ENCODE measurements at places on chromosomes 5 and 9.

GRCh38 chr5:52943285-52943684 lies 45.9 kb upstream of the ITGA2 start:
- peak; percentile 36 for DNase-seq

- no peak for DNase-seq
Measured at GRCh38 chr5:154818471-154819116, 31.8 kb downstream of the FAXDC2 start.

DNA sequence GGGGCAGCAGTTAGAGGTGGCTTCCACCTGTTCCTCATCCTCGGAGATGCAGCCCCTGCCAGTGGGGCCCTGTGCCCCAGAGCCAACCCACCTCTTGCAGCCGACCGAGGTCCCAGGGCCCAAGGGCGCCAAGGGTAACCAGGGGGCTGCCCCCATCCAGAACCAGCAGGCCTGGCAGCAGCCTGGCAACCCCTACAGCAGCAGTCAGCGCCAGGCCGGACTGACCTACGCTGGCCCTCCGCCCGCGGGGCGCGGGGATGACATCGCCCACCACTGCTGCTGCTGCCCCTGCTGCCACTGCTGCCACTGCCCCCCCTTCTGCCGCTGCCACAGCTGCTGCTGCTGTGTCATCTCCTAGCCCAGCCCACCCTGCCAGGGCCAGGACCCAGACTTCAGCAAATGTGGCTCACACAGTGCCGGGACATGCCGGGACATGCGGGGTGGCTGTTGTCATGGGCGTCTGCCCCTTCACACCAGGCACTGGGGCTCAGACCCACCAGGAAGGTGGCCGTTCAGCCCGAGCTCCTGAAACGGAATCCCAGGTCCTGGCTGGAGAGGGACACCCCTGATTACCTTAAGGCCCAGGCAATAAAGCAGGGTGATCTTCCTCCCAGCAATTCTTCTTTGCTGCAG lies 841 bp downstream of the CYSRT1 start:
- DNase-seq = no peak

- no peak for DNase-seq
Measured at GRCh38 chr5:1311439-1312055, 16.7 kb upstream of the TERT start.

GRCh38 chr9:89720696-89721175 lies 115.9 kb downstream of the GADD45G start:
- DNase-seq = no peak

- DNase-seq = no peak
Measured at GRCh38 chr5:36908544-36909260, 32.1 kb downstream of the NIPBL start.

GRCh38 chr5:80223561-80223960 lies 32.3 kb downstream of the SERINC5 start:
- DNase-seq = no peak

- no peak for DNase-seq
Measured at GRCh38 chr9:35698231-35698630, 8.5 kb upstream of the TPM2 start.

DNA sequence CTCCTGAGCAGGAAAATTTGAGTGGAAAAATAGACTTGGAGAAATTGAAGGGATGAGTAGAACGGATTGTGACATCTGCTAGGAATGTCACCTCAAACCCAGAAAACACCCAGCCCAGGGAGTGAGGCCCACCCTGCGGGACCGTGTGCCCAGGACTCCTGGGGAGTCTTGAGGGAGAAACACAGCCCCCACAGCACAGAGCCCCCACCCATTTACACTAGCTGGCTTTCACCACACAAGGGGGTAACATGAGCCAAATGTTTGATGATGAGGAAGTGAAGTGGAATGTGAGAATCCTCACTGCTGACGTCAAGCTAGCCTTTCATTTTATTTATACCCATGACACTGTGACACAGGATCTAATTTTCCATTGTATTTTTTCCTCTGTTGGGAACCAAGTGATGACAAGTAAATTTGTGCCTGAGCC lies 42.8 kb upstream of the PDE8B start:
- DNase-seq = no peak

DNA sequence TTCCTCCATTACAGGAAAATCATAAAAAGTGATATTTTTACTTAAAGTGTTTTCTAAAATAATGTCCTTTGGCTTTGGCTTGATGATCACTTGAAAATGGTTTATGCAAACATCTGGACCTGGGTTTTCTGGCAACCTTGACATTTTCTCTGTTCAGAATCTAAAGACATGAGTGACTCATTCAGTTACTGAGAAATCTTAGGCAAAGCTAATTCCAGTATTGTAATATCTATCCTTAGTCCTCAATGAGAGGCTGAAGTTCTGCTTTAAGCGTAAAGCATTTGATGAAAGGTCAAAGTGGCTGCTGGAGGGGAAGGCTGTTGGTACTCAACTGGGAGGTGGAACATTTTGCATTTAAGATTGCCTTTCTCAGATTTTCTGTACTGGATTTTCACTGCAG lies 2.3 kb downstream of the MAN2A1 start:
- peak; percentile 39 for DNase-seq

DNA sequence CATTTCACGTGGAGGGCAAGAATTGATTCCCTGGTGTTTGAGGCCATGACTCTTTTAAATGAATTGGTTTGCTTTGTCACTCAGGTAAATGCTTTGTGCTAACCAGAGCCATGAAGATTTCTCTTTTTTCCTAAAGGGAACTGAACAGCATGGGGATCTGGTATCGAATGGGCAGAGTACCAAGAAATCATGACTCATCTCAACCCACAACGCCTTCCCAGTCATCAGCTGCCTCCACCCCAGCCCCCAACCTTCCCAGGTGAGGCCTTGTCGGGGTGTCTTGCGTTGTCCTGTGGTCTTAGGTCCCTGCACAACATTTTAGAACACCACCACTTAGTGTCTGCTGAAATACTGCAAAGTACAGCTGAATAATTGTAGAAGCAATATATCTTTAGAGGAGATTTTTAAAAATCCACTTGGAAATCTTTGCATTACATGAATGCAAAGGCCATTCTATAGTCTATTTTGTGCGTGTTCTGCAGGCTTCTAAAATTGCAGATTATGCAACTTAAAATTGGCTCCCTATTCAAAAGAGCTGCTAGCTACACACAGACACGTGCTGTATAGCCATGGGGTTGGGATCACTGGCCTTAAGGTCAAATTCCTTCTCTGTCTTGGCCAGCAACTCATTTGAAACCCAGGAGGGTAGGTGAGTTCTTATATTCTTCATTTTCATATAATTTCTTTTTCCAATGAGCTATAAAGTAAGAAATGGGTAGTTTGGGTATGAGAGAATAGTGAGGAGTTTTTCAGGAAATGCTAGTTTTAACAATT lies 69.0 kb downstream of the MVB12B start:
- DNase-seq = no peak

DNA sequence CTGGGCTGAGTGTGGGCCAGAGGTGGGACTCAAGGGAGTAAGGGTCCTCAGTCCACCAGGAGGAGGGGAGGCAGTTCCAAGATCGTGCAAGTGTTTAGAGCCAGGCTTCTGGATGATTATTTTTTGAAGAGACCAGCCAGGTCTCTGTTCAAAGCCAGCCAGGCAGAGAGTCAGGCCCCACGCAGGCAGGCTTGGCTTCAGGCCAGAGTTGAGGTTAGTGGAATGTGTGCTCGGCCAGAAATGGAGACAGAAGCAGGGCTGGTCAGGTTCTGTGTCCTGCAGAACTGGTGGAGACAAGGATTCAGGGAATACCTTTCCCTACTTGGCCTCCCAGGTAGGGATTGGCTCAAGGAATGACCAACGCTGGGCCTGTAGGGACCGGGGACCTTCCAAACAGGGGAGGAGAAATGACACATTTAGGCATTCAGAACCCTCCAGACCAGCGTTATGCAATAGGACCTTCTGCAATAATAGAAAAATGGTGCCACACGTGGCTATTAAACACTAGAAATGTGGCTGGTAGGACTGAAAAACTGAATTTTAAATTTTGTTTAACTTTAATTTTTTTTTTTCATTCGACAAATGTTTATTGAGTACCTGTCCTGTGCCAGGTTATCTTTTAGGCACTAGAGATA lies 106.2 kb downstream of the CMYA5 start:
- DNase-seq = peak; percentile 16

- DNase-seq = no peak
Measured at GRCh38 chr5:175306381-175306780, 137.6 kb downstream of the DRD1 start.

GRCh38 chr9:136567651-136568287 lies 21.9 kb upstream of the NOTCH1 start:
- peak; percentile 21 for DNase-seq

GRCh38 chr5:176642675-176643490 lies 4.4 kb upstream of the TSPAN17 start:
- no peak for DNase-seq

DNA sequence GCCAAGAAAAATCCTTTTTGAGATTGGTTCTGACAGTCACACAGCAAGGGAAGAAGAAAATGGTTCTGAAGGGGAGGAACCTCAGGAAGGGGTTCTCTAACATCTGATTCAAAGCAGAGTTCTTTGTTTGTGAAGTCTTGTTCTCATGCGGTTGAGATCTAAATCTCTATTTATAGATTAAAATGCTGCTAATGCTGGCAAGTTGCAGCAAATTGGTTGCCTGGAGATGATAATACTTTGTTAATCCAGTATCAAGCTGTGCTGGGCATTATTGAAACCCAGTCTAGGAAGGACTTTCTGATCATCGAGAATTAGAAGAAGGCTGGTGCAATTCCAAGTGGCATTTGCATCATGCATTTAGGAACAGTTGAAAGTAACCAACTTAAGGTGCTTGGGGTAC lies 34.0 kb upstream of the SLC28A3 start:
- DNase-seq = no peak

DNA sequence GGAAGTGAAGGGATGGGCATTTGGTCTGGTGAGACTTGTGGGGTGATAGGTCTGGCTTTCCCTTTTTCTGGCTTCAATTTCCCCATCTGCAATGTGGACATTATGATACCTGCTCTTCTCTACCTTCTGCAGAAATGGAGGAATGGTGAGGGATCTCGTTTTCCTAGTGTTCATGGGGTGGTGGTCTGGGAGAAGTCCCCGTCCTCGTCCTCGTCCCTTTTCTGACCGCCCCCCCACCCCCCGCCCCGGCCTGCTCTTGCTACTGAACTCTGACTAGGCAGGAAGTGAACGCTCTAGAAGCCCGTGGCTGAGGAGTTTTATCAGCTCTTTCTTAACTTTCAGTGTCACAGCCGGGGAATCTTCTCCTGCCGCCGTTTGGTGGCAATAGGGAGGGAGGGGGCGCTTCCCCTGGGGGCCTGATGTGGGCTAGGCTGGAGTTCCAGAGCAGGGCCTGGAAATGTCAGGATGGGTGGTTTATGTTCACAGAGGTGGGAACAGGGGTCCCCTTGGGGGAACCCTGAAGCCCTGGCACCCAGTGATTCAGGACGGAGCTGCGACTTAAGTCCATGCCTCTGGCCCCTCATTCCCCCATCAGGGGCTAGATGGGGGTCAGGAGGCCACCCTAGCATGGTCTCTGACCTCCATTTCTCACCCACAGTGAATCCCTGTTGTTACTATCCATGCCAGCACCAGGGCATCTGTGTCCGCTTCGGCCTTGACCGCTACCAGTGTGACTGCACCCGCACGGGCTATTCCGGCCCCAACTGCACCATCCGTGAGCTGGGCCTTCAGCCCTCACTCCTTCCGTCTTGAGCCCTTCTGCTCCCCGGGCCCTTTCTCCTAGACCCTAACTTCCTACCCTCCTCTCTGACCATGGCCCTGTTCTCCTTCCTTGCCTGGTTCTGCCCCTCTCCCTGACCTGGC lies 6.7 kb downstream of the PTGS1 start:
- DNase-seq = no peak

- DNase-seq = no peak
Measured at GRCh38 chr5:14298126-14298847, 155.1 kb downstream of the TRIO start.

- no peak for DNase-seq
Measured at GRCh38 chr5:93330506-93330905, 250.5 kb downstream of the NR2F1-AS1 start.

- DNase-seq = peak; percentile 42
Measured at GRCh38 chr9:129270903-129271431, 92.9 kb upstream of the IER5L start.

GRCh38 chr9:108439947-108440346 lies 415.8 kb downstream of the ACTL7B start:
- DNase-seq = no peak

- no peak for DNase-seq
Measured at GRCh38 chr9:6356441-6356840, 28.3 kb downstream of the TPD52L3 start.

DNA sequence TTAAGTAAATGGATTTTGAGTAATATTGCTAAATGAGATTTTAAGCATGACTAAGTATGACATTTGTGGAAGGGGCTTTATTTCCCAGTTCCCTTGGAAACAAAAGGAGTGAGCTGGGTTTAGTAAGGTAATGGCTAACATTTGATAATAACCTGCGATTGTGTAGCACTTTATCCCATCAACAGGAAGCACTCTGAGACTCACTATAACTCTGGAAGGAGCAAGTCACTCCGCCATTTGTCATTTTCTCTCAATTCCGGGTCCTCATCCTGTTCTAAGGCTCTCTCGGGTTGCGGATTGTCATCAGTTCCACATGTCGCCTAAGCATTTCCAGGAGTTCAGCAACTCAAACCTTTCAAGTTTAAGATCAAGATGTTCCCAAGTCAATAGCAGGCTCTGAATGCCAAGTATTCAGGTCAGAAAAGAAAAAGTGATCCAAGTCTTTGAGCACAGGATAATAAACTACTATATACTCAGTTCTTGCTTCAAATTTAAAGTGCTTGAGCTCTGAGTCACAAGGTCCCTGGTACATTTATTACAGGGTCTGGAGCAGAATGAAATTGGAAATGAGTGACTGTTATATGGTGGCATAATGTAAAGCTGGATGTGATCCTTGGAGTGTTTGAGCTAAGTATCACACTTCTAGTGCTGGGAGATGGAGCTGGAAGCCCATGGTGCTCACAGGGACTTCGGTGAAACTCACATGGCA lies 39.3 kb downstream of the CAPSL start:
- no peak for DNase-seq

DNA sequence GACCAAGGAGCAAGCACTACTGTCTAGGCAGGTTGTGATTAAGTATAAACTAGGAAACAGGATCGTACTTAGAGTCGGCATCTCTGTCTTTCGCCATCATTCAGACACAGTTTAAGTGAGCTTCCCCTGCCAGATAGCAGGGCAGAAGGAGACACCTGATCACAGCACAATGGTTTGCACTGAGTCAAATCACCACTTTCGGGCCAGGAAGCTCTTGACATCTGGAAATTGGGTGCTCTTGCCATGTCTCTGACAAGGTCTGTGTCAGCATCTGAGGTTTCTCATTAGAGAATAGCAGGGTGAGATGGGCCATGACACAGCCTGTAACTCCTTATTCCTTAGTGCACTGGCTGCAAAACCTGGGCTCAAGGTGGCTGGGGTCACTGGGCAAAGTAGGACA lies 8.3 kb downstream of the ADRB2 start:
- no peak for DNase-seq

- no peak for DNase-seq
Measured at GRCh38 chr5:119323601-119324000, 32.2 kb upstream of the TNFAIP8 start.

DNA sequence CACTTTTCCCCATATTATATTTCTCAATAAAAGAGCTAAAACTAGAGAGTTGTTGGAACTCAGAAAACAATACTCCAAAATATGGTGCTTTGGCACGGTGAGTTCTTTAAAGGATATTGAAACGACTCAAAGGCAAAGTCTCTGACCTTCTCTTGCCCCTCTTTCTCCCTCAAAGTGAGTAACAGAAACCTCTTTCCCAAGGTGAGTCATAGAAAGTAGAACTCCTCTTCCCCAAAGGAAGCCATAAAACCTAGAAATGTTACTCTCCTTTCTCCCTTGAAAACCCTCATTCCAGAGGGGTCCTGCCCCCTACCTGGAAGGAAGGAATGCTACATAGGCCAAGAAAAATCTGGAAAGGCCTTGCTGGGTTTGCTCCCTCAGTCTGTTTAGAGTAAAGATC lies 47.5 kb downstream of the RAPGEF6 start:
- DNase-seq = no peak

Measured in NAMALWA (cell line).